NCI-H1105 treated with DMSO at 0.1 percent for 48 hours (cell line): ENCODE measurements at places on chromosomes 2 and 18.

DNA sequence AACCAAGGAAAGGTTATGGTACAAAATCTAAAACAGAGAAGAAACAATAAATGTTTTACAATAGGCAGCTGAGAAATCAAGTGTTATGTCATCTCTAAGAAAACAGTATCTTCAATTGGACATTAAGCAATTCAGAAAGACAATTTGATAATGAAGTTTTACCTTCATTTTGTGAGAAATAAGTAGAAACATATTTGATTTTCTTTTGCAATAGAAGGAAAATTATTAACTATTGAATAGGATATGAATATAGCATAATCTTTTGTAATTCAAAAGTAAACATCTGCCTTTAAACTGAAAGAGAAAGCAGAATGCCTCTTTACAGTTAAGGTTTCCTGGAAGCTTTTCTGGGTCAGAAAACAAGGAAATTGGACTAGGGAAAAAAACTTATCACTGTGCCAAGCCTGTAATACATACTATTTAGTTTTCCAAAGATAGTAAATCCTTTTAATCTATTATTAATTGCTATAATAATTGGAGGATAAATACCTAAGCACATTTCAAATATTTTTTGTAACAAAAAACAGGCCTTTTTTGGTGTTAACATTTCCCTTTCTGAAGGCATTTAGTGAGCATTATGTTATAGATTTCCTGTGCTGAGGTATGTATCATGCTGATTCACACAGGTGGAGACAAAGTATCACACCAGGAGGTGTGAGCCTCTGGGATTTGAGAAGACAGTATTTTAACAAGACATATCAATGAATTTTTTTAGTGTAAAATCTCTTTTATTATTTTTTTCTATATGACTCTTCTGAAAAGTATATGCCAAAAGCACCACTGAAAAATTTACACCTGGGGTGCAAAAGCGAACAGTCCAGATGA lies 947.0 kb upstream of the CDH2 start:
- DNase-seq: no peak

- DNase-seq: no peak
Observed at GRCh38 chr2:64659252-64659651, 5.5 kb upstream of the SERTAD2 start.

- no peak for DNase-seq
Observed at GRCh38 chr2:69693775-69694450, 48.0 kb upstream of the ANXA4 start.

DNA sequence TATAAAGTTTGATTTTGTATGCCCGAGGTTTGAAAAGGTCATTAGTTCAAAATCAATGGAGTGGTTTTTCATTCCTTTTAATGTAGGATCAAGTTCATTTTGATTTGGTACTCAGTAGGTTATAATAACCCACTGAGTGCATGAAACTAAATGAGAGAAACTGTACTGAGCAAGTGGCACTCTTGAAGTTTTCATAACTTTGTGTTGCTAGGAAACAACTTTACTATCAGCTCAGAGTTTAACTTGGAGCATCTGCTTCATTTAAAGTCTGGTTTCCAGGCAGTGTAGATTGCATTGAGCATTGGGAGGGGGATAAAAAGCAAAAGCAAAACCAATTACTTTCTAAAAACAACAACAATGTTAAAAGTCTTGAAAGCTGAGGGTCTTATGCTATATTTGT lies 1361.6 kb upstream of the CHAC2 start:
- no peak for DNase-seq

DNA sequence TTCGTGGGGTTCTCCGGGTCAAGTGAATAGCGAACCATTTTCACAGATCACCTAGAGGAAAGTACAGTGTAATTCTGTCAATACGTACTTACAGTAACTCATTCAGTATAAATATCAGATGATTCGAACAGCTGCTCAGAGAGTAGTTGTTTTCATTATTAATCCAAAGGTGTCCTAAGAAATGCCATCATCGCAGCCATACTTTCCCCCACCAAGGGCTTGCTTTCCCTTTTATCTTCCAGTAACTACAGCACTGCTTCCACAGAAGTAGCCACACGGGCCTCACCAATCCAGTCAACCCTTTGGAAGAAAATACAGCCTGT lies 4.5 kb upstream of the C18orf32 start:
- DNase-seq: no peak

DNA sequence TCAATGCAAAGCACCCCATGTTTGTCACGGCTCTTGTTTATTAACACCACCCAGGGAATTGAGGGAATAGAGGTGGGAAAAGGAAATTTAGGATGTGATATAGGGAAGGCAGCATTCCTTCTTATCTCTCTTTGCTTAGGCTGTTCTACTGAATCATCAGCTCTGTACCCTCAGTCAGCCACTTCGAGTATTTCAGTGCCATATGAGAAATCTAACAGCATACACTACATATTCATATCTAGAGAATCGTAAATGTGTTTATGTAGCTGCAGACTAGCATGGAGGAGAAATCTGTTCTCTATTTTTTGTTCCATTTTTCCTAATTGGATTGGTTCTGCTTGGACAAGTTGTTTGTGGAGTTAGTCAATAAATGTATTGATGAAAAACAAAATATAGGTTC lies 187.8 kb downstream of the CTNNA2 start:
- no peak for DNase-seq

- no peak for DNase-seq
Observed at GRCh38 chr2:148650881-148651280, 6.3 kb downstream of the EPC2 start.

DNA sequence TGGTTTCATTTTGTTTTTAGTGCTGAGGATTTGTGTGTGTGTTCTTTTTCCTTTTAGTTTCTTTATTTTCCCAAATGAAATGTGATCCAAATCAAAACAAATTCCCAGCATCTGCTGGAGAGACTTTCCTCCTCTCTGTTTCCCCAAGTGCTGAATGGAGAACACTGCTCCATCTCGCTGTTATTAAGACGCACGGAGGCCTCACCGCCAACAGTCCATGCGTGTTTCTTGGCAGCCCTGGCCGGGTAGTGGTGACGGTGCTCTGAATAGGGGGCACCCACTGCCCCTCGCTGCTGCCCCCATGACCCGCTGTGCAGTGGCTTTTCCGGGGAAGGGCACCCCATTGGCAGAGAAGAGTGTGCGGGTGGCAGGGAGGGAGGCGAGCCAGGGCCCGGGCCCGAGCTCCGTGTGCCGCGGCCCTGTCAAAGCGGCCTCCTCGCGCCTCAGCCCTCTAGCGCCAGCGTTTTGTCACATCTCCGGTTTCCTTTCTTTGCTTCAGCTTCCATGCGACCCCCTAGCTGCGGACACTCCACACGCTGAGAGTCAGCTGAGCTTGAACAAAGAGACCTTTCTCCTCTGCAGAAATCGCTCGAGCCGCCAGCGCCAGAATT lies 473.7 kb upstream of the SALL3 start:
- no peak for DNase-seq

DNA sequence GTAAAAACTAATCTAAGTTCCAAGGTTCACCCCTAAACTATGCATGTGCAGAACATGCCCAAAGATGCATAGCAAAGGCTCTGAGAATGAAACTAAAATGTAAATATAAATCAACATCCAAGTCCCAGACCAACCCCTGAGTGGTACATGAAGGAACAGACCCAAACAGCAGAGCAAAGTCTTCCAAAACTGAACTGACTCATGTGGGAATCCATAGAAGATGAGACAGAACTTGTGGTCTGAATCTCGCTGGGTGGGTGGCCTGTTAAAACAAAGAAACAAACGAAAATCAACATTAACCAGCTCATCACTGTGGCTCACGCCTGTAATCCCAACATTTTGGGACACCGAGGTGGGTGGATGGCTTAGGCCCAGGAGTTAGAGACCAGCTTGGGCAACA lies 29.5 kb upstream of the ATRAID start:
- DNase-seq: no peak

DNA sequence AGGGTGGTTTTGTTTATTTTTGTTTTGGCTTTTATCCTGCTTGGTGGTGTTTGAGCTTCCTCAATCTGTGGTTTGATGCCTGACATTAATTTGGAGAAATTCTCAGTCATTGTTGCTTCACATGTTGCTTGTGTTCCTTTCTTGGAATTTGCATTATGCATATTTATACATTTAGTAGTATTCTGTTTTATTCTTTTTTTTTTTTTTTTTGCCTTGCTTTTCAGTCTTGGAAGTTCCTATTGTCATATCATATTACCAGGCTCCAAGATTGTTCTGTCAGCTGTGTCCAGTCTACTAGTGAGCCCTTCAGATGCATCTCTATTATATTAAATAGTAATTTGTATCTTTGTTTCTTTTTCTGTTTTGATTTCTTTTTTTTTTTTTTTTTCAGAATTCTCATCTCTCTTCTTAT lies 77.0 kb downstream of the EPC2 start:
- no peak for DNase-seq

- no peak for DNase-seq
Observed at GRCh38 chr2:44713170-44713569, 228.3 kb upstream of the SIX3 start.

GRCh38 chr2:215395687-215396460 lies 40.0 kb downstream of the FN1 start:
- no peak for DNase-seq

- DNase-seq: no peak
Observed at GRCh38 chr2:120739438-120740090, 3.9 kb downstream of the GLI2 start.

- DNase-seq: no peak
Observed at GRCh38 chr2:115650827-115651226, 1208.4 kb downstream of the DPP10 start.

DNA sequence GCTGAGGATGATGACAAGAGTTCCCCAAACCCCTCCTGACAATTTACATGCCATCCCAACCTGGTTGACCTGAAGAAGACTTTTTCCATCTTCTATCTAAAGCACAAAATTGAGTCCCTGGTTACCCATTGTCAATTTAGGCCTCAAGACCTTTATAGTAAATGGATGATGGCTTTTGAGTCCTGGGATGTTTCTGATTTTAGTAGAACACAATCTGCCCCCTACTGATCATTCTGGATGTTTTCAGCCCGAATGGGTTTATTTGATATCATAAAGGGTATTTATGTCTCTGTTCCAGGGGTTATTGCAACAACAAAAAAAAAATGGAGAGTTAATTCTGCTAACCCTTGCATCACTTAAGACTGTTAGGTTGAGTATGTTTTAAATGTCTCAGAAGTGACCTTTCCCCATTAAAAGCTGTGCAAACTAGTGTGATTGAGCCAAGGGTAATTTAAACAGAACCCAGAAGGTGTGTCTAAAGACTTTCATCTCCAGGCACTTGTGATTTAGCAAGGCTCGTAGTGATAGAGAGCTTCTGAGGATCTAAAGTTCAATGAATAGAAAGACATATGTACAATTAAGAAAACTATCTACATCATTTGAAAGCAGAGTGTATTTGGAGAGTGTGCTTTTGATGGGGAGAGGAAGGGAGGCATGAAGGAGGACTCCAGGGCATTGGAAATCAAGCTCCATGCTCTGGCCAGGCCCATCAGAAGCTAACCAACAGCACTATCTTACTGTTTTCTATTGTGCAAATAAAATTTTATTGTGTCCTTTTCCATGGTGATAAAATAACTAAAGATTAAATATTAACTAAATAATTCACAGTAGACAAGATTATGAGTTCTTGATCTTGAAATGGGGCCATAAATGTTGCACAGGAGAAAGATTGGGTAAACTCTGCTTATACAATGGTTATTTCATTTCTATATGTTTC lies 96.6 kb upstream of the NOSTRIN start:
- peak; percentile 7 for DNase-seq

GRCh38 chr2:174877751-174878150 lies 113.5 kb upstream of the CHRNA1 start:
- DNase-seq: no peak

DNA sequence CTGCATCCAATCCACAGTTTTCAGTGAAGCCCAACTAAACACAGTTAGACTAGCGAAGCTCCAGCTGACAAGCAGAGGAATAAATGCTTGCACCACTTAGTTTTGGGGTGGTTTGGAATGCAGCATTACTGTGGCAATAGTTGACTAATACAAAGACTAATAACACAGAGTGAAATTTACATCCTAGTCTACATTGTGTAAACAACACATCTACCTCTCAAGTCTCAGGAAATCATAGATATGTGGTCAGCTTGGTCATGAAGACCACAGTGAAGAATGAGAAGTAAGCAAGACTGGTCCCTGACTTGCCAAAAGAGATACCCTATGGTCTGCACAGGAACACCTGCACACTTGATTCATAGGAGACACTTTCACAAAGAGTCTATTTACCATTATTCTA lies 155.1 kb upstream of the TANK start:
- DNase-seq: no peak

GRCh38 chr2:102226612-102227391 lies 40.0 kb downstream of the IL1RL2 start:
- DNase-seq: peak; percentile 14

- DNase-seq: no peak
Observed at GRCh38 chr2:42764096-42764495, at the start of gene OXER1. OXER1 (minus strand) TSS chr2:42764135; CDS start chr2:42764062, 73 bp downstream.

DNA sequence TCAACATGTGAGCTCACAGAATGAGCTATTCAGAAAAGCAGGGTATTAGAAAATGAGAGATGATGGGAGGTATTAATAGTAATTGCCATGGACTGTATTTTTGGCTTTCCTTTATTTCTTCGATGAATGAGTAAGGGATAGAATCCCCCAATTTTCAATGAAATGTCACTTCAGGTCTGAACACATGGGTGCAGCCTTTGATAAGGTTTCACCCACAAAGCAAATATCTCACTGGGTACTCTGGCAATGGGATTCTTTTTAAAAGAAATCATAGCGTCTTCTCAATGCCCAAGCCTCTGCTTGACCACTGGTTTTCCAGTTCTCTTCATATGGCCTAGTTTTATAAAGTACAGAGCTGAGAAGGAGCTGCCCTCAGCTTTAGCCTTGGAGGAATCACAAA lies 610.5 kb upstream of the FANCL start:
- DNase-seq: no peak

DNA sequence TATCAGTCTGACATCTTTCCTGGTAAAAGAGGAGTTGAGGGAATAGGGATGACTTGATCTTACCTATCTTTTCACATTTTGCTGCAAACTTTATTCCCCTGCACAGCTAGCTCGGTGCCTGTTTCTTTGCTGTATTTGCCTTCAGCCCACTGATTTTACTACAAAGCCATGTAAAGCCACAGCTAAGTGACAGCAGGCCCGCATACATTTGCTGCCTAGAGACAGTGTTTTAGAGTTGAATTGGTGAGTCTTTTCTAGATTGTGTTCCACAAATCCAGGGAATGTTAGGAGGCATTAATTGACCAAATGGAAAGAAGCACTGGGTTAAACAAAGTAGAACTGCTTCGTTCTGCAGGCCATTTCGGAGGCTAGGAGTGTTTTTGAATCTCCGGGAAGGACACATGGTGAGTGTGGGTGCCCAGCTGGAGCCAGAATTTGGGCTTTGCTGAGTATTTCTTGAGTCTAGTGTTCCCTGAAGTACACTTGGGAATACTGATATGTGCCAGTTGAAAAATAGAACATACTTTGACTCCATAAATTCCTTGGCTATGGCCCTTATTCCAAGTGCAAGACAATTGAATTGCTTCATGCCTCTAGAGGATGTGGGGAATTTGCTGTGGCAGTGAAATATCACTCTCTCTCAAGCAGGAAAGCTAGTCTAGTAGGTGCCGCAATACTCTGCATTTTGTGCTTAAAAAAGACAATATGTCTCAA lies 329.8 kb downstream of the PTPRM start:
- DNase-seq: no peak

- no peak for DNase-seq
Observed at GRCh38 chr2:40286721-40287120, 165.2 kb downstream of the SLC8A1 start.

- no peak for DNase-seq
Observed at GRCh38 chr2:82239176-82239575, 1934.6 kb upstream of the LRRTM1 start.

GRCh38 chr2:44793322-44793870 lies 148.1 kb upstream of the SIX3 start:
- peak; percentile 22 for DNase-seq

- no peak for DNase-seq
Observed at GRCh38 chr2:232395586-232395985, 11.1 kb upstream of the ALPG start.
